ENCODE measurements at places on chromosomes 1 and 21. TPM values are rescaled to one million over a fixed set of nuclear protein-coding genes. Genes with fewer than 3 reads are reported as not detected.

GRCh38 chr1:247822060-247822459 lies 1.9 kb downstream of the OR14A16 start:
- DNase-seq: no peak

Gene ATP8B2
- 33.8 TPM for total RNA-seq

DNA sequence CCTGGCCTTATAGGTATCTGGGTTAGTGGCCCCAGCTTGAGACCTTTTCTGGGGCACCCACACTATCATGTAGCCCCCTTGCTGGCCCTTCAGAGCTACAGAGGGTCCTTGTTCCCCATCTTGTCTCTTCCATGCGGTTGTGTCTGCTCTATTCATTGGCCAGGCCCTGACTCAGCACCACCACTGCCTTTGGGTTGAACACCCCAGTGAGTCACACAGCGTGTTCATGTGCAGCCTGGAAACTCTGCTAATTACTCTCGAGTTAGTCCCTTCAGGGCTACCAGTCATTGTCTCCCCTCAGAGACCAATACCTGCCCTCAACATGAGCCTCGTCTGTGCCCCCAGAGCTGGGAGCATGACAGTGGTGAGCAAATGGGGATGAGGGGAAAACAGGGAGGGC lies 28.2 kb upstream of the IKBKE start:
- DNase-seq: no peak

- DNase-seq: no peak
Measured at GRCh38 chr1:94318505-94319030, 81.2 kb upstream of the ARHGAP29 start.

- peak; percentile 85 for DNase-seq
Measured at GRCh38 chr21:21605521-21605920, 607.3 kb downstream of the NCAM2 start.

GRCh38 chr1:51058858-51059257 lies 43.2 kb upstream of the C1orf185 start:
- DNase-seq: no peak

DNA sequence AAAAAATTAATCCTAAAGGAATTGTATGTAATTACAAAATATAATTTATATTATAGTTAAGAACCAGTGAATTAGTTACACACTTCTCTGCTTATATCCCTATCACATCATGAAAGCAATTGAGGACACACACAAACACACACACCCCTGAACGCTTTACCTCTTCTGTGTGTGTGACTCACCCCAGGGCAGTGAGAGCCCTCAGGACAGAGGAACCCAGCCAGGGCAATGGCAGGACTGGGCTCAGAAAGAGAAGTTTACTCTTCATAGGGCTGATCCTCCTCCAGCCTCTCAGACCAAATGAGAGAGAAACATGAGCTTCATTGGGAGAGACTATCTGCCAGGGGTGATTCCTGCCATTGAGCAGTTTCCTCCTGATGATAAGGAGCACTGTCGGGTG lies 38.1 kb downstream of the SLC44A3 start:
- DNase-seq: no peak

DNA sequence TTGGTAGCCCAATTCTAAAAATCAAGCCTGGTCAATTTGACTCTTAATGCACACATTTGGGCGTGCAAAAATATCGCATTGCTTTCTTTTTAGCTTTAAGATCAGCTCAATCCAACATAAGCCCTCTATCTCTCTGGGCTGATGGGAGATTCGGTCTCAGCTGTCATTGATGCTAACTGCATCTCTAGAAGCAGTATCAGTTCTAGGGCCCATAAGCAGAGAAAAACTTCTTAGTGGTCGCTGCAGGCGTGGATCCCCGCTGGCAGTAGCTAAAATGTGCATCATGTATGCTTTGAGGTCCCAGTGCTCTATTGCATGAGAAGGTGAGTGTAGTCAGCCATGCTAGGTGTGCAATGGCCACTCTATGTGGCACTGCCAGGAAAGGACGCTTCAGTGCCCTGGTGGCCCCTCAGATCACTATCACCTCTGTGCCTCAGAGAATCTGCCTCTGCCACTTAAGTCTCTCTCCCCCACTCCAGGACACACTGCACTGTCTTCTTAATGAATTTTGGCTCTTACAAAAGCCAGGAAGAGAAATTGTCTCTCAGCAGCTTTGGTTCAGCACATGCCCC lies 79.7 kb upstream of the GADD45A start:
- DNase-seq: no peak

GRCh38 chr1:48073798-48074530 lies 76.8 kb upstream of the TRABD2B start:
- no peak for DNase-seq

DNA sequence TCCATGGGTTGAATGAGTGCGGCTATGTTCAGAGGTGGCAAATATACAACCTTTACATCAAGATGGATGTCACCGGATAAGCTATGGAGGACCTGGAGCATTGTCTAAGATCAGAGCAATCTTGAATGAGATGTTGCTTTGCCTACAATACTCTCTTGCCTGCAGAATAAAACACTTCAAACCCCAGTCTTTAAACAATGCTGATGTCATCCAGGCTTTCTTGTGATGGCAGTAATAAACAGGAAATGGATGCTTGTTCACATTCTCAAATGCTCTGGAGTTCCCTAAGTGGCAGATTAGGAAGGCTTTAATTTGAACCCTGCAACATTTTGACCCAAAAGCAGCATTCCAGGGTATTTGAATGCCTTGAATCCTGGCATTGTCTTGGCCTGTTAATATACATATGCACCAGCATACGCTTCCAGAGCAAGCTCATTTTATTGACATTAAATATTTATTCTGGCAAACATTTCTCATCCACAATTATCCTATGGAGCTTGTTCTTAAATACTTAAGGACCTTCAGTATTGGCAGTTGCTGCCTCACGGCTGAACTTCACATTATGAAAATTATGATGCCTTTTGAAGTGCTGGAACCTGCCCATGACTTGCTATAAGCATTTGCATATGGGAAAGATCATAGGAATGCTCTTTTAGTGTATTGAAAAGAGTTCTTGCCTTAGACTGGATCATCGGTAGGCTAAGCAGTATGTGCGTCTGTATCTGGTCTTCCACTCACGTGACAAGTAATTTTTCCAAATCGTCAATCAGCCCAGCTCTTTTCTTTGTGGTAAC lies 422.7 kb downstream of the SIPA1L2 start:
- DNase-seq: no peak

GRCh38 chr21:41888749-41889376 lies 9.7 kb upstream of the PRDM15 start:
- DNase-seq: no peak

- no peak for DNase-seq
Measured at GRCh38 chr1:92877081-92877711, 45.4 kb downstream of the RPL5 start.

- no peak for DNase-seq
Measured at GRCh38 chr1:236535662-236536161, 11.9 kb downstream of the LGALS8 start.

Gene IL19
- total RNA-seq: not detected

Gene DRAXIN
- 0.27 TPM for total RNA-seq

Gene FAM177B
- 0.18 TPM for total RNA-seq

DNA sequence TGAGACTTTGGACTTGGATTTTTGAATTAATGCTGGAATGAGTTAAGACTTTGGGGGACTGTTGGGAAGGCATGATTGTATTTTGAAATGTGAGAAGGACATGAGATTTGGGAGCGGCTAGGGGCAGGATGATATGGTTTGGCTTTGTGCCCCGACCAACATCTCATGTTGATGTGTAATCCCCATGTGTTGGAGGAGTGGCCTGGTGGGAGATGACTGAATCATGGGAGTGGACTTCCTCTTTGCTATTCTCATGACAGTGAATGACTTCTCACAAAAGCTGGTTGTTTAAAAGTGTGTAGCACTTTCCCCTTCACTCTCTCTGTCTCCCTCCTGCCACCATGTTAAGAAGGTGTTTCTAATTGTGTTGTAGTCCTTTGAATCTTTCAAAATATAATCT lies 9.3 kb upstream of the PHGDH start:
- DNase-seq: no peak

- DNase-seq: no peak
Measured at GRCh38 chr1:201751872-201752271, 77.1 kb upstream of the IPO9 start.

Gene SH2D2A
- total RNA-seq: 0.71 TPM

DNA sequence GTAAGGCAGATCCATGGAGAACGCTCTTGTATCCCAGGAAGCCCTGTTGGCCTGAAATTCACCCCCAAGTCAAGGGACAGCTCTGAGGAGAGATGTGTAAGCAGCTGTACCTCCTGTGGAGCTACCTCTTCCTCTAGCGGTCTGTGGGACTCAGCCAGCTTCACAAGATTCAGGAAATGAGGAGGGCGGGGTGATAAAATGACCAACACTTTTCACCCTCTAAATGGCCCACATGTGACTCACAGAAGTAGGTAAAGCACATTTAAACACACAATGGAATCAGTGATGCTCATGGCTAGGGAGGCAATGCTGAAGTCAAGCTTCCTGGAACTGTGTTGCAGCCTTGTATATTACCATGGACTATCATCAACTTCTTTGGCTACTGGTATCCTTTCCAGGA lies at the start of gene SH2D1B:
Gene SH2D1B, minus strand, starts transcription at position 135 of the 400 bp plus-strand sequence. Its CDS starts 120 bp downstream, at position 15.
- no peak for DNase-seq

DNA sequence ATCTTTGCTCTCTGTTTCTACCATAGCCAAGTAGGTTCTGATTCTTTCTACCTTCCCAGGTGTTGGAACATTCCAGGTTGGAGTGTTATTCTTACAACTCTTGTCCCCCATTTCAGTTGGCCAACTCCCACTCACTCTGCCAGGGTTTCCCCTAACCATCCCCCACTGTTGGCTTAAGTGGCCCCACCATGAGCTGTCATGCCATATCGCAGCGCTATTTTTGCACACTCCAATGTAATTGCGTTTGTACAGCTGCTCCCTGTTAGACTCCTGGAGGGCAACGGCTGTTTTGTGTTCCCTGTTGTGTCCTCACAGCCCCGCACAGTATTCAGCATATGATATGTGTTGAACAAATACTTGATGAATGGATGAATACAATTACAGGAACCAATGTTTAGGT lies 117.7 kb upstream of the ETS2 start:
- DNase-seq: no peak

GRCh38 chr21:45514311-45515021 lies 27.8 kb downstream of the SLC19A1 start:
- no peak for DNase-seq

DNA sequence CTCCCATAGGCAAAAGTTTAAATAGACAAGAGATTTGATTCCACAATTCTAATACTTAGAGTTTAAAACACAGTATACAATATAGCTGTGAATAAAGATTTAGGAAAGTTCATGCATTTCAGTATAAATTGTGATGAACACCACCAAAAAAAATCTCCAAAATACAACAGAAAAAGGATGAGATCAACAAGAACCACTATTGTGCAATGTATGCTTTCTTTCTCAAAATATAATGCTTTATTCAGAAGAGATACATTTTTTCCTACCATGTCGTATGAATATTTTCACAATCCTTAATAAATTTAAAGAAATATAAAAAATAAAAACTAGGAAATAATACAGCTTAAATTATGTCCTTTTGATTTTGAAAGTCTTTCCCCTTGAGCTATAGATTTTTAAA lies 1309.2 kb downstream of the MRPL39 start:
- no peak for DNase-seq

DNA sequence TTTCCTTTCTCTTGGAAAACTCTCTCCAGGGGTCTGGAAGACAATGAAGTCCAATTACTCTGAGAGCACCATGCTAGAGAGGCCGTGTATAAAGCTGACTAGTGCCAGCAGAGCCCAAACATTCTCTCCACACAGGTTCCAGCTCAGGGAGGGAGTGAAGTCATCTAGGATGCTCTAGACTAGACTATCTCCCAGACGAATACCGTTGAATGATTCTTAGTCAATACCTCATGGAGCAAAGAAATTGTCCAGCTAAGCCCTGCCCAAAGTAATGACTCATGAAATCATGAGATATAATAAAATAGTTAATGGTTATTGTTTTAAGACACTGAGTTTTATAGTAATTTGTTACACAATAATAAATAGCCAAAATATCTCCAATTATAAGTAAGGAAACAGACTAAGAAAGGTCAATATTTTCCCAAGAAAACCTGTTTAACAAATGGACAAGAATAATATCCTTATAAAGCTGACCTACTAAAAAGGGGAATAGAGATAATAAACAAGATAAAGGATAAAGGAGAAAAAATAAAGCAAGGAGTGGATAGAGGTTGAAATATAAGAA lies 163.9 kb upstream of the LRRC7 start:
- no peak for DNase-seq

DNA sequence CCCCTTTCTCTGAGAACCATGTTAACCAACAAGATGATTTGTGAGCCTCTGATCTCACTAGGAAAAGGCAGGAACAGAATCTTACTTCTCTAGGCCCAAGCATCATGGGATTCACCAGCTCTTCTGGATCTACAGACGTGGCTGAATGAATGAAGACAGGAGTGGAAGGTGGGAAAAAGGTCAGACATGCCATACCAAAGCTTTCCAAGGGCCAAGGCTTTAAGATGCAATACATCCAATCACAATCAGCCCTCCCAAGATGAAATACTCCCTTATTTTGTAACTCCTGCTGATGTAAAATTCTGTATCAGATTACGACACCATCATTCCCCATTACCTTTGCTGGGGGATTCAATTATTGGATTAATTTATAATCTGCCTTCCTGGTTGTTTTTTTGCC lies 80.9 kb downstream of the SSBP3 start:
- DNase-seq: no peak

DNA sequence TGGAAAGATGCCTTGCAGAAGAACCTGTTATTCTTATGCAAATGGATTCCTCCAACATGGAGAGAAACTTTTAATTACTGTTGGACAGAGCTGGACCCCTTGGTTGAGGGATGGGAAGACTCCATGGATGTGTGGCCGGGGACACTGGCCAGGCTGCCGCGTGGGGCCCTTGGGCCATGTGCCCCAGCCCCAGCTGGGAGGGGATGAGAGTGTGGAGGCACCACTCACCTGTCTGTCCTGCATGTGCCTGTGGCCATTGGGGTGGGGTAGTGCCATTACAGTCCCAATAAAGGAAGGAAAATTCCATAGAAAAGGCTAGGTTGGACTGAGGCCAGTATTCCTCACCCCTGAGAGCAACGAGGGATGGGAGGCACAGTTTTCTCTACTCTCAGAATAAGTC lies 564.5 kb upstream of the PTBP2 start:
- DNase-seq: no peak

GRCh38 chr1:36775716-36776115 lies 258.6 kb downstream of the GRIK3 start:
- DNase-seq: no peak

GRCh38 chr1:3219791-3220467 lies 150.9 kb downstream of the PRDM16 start:
- DNase-seq: no peak
